Activated CD4-positive, alpha-beta T cell treated with anti-CD3 and anti-CD28 coated beads, Interleukin-2, amount 50 U/mL, for 4 hours (primary cell): ENCODE measurements at places on chromosomes 5 and 9.
A peak's percentile ranks its signal among the peaks of the same experiment; 100 is the strongest.

- DNase-seq: no peak
Observed at GRCh38 chr9:135326633-135327152, 152.9 kb upstream of the PPP1R26 start.

DNA sequence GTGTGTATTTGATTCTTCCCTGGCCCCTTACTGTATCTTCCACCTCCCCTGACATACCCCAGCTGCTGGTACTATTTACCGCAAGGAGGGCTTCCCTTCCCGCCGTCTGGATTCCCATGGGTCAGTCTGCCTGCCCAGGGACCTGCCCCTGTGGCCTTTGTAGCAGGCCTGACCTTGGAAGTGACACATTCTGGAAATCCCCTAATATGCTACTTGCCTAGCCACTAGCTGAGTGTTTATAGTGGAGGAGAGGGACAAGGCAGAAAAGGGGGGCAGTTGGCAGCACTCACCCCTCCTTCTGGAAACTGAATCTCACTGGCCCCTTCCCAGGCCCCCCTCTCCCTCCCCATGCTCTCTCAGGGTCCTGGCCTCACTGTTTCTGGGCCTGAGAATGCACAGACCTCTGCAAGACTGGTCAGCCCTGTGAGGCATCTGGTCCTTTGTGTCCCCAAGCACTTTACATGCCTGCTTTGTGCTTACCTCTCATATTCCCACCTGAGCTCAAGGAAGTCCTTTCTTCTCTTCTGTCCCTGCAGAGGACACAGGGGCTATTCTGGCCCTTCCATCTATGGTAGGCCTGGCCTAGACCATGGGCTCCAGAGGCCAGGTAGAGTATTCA lies 8.2 kb upstream of the CCL21 start:
- no peak for DNase-seq

DNA sequence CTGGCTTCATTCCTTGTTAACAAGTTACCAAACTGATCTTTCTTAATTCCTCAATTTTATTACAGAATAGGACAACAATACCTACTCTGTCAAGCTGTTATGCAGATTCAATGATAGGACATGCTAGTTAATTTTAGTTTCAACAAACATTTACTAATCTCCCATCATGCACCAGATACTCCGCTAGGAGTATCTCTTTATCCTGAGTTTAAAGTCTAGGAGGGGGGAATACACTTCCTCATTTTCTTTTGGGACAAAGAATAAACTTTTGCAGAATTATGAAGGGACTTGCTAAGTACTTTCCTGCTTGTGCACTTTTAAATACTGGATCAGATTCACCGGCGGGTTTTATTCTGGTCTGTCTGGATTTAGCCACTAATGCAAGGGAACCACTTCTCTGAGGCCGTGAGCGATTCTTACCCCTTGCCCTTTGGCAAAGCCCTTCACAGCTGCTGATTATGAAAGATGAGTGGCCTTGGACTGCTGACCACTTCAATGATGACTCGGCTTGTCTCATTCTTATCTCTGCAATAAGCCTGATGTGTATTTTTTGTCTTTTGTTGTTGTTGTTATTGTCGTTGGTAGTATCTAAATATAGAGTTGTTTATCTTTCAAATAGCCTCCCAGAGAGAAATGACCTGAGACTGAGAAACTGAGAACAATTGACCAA lies 73.9 kb downstream of the RMI1 start:
- no peak for DNase-seq

DNA sequence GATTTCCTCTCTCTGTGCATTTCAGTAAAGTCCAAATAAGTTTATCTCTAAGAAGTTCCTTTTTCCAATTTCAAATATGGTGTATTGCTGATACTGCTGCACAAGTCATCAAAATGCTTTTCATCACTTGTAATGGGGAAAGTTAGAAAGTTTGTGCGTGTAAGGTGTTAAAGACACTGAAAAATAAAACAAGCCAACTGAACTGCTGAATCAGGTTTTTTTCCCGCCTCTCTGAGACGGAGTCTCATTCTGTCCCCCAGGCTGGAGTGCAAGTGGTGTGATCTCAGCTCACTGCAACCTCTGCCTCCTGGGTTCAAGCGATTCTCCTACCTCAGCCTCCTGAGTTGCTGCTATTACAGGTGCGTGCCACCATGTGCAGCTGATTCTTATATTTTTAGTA lies 400.9 kb downstream of the LRRC70 start:
- no peak for DNase-seq

DNA sequence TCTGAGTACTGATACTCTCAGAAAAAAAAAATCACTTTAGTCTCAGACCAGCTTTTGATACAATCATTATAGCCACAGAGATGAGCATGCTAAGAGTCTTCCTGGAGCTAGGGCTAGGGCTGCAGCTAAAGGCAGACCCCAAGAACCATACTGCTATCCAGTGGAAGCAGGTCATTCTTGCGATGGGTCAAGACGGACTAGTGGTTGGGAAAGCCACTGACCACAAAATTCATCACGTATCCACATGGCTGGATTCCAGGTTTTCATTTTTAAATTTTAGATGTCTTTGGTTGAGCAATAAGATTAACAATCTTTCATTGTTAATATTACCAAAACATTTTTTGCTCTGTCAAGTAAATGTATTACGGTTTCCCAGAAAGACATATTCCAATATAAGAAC lies 598.1 kb downstream of the DNAH5 start:
- DNase-seq: no peak

GRCh38 chr9:129692534-129692933 lies 27.1 kb downstream of the PRRX2 start:
- no peak for DNase-seq

DNA sequence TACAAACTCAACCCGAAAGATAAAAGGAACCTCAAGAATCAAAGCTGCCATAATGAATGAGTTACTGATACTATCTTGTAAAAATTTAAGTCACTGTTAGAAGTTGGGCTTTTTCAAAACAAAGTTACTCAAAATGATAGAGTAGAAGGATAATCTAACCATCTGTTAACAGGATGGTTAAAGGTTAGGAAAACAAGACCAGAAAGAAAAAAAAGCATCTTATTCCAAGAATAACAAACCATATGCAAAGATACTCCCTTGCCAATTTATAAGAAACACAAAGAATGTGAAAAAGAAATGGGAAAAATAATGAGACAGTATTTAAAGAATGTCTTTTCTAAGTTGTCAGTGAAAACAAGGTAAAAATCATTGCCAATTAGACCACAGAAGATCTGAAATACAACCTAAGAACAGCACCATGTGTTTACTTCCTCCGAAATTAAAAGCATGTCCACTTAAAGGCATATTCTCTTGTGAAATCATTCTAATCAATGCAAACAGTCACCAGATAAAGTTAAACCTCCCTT lies 51.2 kb downstream of the STRBP start:
- no peak for DNase-seq

- DNase-seq: no peak
Observed at GRCh38 chr5:14675865-14676300, 11.4 kb downstream of the OTULIN start.

- DNase-seq: no peak
Observed at GRCh38 chr9:130497139-130497538, 52.4 kb downstream of the ASS1 start.

DNA sequence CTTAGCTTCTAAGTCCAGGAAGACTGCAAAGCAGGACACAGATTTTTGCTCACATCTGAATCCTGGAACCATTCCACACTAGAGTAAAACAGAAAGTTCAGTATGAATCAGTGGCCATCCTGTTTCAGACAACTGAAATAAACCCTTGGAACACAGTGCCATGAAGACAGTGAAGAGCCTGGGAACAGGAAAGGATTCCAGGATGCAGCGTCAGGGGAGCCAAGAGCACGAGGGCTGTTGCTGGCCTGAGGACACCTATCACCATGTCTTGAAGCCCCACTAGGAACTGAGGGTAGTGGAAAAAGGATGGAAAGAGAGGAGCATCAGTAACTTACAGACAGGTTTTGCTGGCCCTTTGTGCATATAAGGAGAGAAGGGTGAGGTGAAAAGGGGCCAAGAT lies 115.3 kb upstream of the FSTL4 start:
- DNase-seq: no peak

DNA sequence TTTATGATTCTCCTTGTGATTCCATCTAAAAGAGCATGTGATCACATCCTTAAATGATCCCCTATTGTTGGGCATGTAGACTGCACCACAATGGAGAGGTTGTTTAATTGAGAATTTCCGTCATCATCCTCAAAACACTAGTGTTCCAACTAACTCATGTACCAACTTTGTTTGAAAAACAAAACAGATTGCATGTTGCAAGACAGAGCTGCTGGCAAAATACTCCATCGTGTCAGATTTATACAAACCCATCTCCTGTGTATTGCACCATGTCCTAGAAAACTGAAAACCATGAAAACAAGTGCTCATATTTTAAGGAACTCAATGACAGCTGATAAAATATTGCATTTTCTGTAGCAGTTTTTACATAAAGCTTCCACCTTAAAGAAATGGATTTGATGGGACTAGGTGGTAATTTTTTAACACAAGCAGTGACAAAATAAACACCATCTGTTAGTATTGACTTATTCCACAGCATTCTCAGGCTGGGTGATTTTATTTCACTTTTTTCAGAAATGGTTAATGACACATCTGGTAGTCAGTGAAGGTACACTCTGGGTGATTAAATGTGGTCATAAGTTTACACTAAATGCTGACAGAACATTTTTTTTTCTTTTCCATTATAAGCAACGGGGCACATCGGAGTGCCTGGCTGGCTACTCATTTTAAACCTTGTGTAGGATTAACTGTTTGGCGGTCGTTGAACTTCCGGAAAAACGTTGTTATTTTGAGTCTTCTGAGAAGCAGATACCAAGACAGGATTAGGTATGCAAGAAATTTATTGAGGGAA lies 602.9 kb upstream of the WWC1 start:
- DNase-seq: no peak

DNA sequence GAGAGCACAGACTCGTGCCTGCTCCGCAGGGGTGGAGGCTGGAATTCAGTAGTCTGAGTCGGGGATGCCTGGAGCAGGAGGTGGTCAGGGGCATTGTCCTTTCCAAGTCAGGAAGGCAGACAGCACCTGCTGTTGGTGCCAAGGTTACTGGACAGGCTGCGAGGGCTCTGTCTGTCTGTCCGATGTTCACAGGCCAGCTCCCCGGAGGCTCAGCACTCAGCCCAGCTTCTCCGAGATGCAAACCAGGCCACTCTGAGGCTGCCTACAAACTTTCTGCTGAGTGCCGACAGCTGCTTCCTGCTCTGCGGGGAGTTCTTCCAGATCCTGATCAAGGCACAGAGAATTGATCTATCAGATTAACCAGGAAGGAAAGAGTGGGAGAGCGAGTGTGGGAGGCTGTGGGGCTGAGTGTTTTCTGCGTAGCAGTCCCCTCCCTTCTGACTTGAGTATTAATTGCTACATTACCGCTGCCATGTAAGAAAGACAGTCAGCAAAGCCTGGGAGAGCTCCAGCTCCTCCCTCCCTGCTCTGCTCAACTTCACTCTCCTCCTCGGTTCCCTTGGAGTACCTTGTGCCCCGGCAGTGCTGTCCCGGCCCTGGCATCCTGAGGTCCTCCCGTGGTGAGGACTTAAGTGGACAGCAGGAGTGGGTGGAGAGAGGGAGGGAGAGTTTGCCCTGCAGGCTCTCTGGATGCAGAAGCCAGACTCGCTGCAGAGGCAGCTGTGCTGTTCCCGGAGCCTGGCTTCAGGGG lies 36.0 kb downstream of the KCNMB1 start:
- DNase-seq: no peak

DNA sequence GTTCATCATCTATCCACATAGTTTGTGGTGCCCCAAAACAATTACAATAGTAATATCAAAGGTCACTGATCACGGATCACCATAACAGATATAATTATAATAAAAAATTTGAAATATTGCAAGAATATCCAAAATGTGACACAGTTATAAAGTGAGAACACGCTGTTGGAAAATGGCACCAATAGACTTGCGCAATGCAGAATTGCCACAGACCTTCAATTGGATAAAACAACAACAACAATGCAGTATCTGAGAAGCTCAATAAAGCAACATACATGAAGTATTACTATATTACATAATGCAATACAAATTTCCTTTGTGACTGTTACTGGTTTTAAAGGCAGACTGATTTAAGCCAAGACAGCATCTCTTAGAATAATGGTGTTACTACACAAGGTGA lies 44.7 kb upstream of the PRRC1 start:
- DNase-seq: no peak

DNA sequence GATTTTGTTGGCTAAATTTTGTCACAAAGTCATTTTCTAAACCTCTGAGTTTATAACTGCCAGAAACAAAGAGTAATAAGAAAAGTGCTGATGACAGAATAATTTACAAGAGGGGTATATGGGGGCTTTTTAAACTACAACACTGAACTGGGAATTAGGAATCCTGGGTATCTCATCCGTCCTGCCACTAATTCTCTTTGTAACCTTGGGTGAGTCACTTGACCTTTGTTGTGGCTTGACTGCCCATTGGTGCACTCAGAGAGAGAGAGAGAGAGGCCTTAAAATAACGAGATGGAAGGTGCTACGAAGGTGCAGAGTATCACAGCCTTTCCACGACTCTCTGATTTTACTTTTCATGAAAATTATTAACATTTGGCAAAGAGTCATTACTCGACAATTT lies 130.3 kb upstream of the CNTLN start:
- no peak for DNase-seq

DNA sequence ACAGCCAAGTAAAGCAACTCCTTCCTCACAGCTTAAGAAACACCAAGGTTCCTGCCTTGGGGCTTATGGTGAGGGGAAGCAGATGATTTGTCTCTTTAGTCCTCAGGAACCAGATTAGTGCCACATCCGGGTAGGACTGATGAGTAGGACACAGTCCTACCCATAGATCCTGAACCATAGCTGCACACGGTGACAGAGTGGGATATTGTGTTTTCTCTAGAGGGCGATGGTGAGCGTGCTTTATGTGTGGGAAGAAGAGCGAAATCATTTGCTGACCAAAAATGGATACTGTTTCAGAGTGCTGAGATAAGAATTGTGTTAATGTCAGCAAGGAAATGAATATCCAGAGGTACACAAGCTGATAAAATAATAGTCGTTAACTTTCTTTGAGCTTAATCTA lies 209.0 kb upstream of the FBXL7 start:
- DNase-seq: no peak

- no peak for DNase-seq
Observed at GRCh38 chr5:10849278-10849677, 88.2 kb upstream of the DAP start.

- no peak for DNase-seq
Observed at GRCh38 chr9:70205366-70206020, 53.3 kb upstream of the SMC5 start.

GRCh38 chr9:78187763-78188484 lies 48.0 kb upstream of the CEP78 start:
- DNase-seq: no peak

DNA sequence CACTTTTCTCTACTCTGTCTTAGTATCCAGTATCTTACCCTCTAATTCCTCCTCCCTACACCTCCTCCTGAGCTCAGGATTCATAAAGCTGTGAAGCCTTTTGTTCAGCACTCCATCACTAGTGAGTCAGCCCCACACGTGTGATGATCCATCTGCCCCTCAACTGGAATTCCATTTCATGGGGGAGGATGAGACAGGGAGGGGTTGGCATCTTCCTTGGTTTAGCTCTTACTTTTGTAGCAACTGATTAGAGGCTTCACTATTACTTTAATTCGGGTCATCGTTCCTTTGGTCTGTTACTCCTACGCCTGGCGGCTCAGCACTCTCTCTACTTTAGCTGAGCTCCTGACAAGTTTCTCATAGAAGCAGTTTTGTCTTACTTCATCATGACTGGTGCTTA lies 11.8 kb downstream of the BTNL8 start:
- no peak for DNase-seq

GRCh38 chr9:128249908-128250838 lies 25.6 kb downstream of the GOLGA2 start:
- DNase-seq: peak; percentile 97
